Activated T-cell treated with anti-CD3 and anti-CD28 coated beads for 48 hours (primary cell): ENCODE measurements at places on chromosomes 12 and 14.

- no peak for DNase-seq
These were observed 398.9 kb upstream of the CCDC196 start for GRCh38 chr14:66087231-66087630.

- DNase-seq, result no peak
These were observed 4.4 kb downstream of the MYF6 start for GRCh38 chr12:80711866-80712265.

DNA sequence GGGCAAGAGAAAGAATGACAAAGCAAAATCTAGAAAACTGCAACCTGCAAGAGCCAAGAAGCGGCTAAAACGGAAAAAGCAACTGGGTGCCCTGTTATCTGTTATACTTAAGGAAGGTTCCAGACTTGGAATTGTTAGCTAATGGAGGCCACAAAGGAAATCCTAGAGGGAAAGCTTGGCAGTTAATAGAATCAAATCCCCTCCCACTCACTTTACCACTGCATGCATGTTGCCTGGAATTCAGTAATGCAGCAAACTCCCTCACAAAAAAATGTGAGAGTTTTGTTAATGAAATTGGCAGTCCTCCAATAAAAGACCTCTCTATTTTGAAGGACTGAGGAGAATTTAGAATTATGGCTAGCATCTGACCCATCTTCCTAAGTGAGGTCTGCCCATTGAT is 164.2 kb upstream of the SOX5 start:
- no peak for DNase-seq

DNA sequence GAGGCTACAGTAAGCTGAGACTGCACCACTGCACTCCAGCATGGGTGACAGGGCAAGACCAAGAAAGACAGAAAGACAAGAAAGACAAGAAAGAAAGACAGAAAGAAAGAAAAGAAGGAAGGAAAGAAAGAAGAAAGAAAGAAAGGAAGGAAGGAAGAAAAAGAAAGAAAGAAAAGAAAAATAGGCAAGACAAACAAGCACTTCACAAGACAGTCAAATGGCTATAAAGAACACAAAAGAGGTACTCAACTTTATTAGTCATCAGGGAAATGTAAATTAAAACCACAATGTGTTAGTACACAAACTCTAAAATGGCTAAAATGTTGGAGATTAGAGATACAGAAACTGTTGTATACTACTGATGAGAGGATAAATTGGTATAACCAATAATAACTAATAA is 6.6 kb downstream of the ATXN3 start:
- DNase-seq, result no peak

GRCh38 chr14:42159138-42159537 is 552.5 kb downstream of the LRFN5 start:
- no peak for DNase-seq

- DNase-seq, result no peak
These were observed 34.6 kb upstream of the NFKBIA start for GRCh38 chr14:35438910-35439713.

DNA sequence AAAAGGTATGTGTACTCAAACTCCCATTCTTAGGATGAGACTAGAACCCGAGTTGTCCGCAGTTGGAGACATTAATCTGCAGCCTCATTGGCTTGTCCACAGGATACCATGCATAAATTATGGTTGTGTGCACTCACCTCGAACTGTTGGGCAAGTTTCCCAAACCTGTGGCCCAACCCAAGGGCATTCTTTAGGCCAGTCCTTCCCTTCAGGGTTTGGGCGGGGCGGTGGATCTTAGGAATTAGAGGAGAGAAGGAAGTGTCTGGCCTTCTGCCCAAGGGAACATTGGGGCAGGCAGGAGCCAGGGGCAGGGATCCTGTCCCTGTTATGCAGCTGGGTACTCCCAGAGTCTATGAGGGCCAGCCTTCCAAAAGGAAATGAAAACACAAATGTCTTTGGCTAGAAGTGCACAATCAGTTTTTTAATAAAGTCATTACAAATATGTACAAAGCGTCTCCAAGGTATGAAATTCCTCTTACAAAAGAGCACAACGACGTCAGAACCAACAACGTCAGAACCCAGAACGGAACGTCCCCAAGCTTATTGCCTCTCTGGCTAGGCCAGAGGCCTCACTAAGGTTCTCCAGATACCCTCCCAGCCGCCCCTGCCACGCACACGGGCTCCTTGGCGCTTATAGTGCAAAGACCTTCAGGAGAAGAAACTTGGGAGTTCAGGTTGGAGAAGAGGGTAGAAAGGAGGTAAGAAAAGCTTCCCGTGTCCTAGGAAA is 25.3 kb downstream of the HRK start:
- no peak for DNase-seq
